ENCODE measurements at places on chromosomes 7 and 10.

GRCh38 chr10:18308600-18308999, 168.4 kb downstream of the CACNB2 start:
- DNase-seq = no peak

DNA sequence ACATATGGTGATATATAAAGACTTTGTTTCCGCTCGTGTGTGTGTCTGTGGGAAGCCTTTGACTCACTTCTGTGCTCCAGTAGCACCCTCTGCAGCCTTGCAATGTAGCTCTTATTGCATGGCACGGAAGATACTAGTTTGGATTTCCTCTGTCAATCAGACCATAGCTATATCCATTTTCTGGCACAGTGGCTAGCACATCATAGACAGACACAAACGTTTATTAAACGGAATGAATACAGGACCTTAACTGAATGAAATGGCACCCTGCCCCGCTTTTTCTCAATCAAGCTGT, 124.0 kb upstream of the PTPN20 start:
- DNase-seq = no peak

DNA sequence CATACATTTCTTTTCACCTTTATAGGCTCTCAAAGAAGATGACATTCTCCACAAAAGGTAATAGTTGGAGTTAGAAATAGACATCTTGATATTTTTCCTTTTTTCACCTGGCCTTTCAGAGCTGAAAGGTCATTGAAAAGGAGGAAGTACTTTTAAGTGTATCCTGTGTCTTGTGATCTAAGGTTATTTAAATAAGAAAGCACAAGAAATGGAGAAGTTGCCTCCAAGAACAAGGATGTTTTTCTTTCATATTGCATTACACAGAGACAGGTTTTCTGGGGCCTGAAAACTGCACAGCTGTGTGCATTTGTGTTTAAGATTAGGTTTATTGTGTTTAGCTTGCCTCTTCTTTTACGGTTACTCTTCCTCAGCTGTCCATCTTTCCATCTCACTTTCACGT, 103.4 kb upstream of the SEMA3D start:
- no peak for DNase-seq

GRCh38 chr10:47277352-47278151, 22.4 kb upstream of the GDF10 start:
- DNase-seq = no peak

- DNase-seq = no peak
Observed at GRCh38 chr7:28168393-28169158, 12.0 kb downstream of the JAZF1 start.

DNA sequence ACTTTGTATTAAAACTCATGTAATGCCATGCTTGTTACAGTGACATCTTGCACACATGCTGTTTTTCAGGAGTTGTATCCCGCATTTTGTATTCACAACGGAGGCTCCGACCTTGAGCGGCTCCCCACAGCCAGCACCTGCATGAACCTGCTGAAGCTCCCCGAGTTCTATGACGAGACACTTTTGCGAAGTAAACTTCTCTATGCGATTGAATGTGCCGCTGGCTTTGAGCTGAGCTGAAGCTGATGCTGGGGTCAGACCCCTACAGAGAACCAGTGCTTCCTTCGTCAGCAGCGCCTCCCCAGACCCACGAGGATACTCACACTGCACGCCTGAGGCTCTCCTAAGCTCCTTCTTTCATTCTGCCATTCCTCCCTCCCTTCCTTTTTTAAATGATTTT, 69.3 kb upstream of the DNAJB6 start:
- DNase-seq = no peak

DNA sequence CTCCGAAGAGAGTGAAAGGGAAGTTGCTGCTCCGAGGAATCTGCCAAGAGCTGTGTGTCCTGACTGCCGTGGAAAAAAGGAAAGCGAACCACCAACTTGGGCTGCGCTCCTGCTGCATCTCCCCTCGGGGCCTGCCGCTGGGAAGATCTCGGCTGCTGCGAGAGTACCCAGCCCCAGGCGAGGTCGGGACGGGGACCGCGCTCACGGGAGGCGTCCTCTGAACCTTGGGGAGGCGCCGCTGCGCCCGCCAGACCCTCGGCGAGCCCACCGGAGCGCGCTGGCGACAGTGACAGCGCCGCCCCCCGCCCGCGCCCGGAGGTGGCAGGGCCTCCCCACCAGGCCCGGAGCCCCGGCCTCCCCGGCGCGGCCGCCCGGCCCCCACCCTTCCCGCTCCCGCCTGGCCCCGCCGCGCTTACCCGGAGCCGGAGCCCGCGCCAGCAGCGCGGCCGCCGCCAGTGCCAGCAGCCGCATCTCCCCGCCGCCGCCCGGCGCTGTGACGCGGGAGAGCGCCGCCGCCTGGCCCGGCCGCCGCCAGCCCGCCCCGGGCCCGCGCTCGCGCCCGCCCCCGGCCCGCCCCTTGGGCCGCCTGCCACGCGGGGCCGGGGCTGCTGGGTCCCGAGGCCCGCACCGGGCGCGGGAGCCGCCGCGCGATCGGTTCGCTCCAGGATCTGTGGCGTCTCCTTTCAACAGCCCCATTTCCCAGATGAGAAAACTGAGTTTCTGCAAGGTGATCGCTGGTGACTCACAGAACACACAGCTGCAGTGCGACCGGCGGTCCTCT, at the start of gene VSTM4:
TSS of gene VSTM4 (minus strand) at position 508 of the 781 bp plus-strand sequence. CDS start at position 471, 37 bp downstream.
- DNase-seq = no peak

GRCh38 chr7:95479992-95480624, 5.6 kb upstream of the ASB4 start:
- no peak for DNase-seq

DNA sequence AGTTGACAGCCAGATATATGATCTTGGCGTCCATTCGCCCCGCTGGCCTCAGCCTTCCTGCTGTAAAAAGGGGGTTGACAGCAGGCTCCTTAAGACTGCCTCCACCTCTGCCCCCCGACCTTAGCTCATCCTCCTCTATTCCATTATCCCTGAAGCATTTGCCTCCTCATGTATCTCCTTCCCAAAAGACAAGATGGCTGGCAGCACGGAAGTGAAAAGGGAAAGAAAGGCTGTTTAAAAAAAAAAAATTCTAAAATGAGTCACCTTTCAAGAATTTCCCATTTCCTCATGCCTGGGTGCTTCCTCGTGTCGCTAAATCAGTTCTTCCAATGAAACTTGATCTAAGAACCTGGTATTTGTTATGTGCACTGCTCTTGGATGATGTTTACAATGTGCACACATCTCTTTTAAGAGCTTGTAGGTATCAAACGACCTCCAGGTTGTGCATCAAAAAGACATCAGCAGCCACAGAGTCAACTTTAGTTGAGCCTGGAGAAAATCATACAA, 1.7 kb downstream of the SCRN1 start:
- DNase-seq = no peak

GRCh38 chr10:37865957-37866803, 8.8 kb upstream of the ZNF248 start:
- no peak for DNase-seq

DNA sequence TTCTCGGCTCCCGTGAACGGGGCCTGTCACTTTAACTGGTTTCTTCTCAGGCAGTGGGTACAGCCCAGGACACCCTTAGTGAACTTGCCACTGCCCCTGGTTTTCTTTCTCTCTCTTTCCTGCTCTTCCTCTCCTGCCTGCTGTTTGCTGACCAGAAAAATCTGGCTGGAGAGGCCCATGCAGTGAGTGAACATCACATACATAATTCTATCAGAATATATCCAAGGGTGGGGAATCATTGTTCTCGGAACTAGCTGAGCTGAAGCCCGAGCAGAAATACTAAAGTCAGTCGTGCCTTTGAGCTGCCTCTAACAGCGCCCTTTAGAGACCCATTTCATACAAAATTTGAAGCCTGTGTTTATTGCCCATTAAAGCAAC, 501.5 kb upstream of the GALNT17 start:
- DNase-seq = no peak

- DNase-seq = no peak
Observed at GRCh38 chr7:18844735-18845134, 272.7 kb downstream of the TWIST1 start.

DNA sequence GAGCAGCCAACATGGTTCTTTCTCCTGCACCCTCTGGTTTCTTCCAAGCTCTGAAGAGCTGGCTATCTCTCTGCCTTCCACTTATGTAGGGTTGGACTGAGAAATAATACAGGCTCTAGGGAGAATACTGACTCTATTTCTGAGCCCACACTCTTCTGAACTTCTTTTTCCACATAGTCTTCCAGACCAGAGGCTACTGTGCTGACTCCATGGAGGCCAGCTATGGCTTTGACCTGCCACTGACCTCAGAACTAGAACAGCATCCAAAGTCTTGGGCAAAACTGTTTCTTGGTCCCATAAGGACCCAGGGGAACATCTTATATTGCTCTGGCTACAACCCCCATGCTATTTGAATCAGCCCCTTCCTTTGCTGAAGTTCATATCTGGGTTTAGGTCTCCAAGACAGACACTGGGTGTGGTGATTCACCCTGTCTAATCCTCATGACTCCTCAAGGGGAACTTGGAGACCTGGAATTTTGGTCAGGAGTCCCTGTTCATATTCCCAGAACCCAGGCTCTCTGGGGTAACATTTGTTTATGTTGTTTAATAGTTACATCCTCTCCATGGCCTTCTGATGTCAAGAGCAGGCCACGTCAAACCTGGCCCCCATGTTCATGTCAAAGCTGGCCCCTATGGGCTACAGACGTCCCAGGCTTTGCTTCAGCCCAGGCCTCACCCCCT, 12.1 kb upstream of the PLAU start:
- DNase-seq = no peak

DNA sequence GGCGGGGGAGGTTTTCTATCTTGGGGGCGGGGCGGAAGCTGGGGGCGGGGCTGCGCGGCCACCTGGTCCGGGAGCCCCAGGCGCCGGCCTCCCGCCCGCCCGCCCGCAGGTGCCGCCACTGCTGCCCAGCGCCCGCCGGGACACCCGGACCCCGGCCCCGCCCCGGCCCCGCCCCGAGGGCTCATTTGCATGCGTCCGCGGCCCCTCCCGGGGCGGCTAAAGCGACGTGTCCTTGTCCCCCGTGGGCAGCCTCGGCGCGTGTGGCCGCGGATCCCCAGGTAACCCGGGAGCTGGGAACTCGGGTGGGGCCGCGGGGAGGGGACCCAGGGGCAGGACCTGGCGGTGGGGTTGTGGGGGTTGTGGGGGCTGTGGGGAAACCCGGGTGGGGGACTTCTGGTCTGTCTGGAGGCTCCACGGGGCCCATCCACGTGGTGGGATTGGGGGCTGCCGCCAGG, at the start of gene BHLHA15:
TSS of gene BHLHA15 (plus strand) at position 219 of the 455 bp plus-strand sequence. CDS start 871 bp downstream, outside the sequence.
- DNase-seq = no peak

DNA sequence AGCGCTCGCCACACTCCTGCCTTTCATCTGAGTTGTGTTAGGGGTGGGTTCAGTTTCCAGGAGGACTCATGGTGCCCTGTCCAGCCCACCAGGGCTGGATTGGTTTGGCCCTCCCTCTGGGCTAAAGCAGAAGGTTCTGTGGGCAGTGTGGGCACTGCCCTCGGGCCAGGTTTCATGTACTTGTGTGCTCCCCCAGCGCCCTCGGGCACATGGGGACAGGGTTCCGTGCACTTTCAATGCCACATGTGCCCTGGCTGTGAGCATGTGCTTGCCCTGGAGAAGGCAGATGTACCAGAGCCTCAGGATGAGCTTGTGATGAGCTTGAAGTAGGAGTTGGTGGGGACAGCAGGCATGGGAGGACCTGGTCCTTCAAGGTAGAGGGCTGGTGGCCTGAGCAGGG, 35.6 kb upstream of the ZNF716 start:
- DNase-seq = no peak

DNA sequence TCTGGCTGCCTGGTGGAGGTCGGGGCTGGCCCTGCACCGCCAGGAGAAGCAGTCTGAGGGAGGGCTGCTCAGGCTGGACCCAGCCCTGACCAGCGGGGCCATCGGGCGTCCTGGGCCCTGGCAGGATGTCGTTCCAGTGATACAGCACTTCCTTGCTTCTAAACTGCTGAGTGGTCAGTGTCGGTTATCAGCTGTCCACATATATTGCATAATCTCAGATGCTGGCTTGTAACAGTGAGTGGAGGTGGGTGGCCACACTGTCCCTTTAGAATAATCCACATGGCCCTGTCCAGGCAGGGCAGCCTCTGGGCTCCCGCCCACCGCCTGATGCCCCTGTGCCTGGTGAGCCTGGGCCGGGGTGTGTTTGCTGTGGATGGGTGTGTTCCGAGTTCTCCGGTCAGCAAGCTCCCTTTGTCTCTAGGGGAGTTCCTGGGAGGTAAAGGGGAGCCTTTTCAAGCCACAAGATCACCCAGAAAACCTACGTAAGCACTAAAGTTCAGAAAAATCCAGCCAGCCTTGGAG, 86.1 kb downstream of the LHPP start:
- no peak for DNase-seq

GRCh38 chr7:157832421-157832820, 495.6 kb downstream of the DNAJB6 start:
- DNase-seq = no peak

DNA sequence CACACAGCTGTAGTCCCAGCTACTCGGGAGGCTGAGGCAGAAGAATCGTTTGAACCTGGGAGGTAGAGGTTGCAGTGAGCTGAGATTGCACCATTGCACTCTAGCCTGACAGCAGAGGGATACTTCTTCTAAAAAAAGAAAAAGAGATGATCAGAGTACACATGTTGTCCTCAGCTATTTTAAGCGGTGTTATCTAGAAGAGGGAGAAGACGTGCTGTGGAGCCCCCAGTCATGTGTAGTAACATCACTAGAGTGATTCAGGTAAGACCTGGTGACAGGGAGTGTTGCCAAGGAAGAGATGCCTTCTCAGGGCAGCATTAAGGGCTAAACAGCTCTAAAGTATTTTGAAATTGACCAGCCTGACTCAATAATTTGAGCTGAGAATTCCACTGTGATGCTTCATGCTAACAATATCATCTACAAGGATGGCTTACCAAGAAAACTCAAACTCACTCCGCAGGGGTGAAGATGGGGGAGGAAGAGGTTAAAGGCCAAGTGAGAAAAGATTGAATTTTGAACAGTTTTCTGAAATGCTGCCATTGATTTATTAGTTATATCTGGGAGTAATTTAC, 97.4 kb downstream of the KLF6 start:
- DNase-seq = no peak

- DNase-seq = no peak
Observed at GRCh38 chr10:118304521-118304920, 37.6 kb downstream of the FAM204A start.

DNA sequence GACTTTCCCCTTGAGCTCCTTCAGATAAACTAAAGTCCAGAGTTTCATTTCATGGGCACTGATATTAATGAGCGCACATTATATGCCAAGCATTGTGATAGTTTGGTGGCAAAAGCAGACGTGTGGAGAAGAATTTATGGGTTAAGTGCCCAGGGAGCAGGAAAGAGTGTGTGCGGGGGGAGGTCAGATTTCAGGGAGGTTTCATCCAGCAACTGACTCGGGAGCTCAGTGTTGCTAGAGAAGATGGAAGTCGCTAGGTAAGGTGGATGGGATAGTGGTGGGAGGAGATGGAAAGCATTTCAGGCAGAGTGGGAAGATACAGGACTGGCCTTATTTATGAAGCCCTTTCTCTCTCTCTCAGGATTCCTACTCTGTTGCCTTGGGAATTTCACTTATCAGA, 223.0 kb downstream of the SNX10 start:
- no peak for DNase-seq

- DNase-seq = no peak
Observed at GRCh38 chr7:31805209-31805818, 118.3 kb downstream of the PPP1R17 start.

Measured in esophagus squamous epithelium (tissue), 5 donors.